Right cardiac atrium (tissue), 5 donors: ENCODE measurements at places on chromosomes 7 and 10. TPM values are rescaled to one million over a fixed set of nuclear protein-coding genes. Genes with fewer than 3 reads are reported as not detected.
A peak's percentile ranks its signal among the peaks of the same experiment; 100 is the strongest.

- DNase-seq = no peak
Measured at GRCh38 chr7:82841828-82842227, 320.9 kb downstream of the PCLO start.

DNA sequence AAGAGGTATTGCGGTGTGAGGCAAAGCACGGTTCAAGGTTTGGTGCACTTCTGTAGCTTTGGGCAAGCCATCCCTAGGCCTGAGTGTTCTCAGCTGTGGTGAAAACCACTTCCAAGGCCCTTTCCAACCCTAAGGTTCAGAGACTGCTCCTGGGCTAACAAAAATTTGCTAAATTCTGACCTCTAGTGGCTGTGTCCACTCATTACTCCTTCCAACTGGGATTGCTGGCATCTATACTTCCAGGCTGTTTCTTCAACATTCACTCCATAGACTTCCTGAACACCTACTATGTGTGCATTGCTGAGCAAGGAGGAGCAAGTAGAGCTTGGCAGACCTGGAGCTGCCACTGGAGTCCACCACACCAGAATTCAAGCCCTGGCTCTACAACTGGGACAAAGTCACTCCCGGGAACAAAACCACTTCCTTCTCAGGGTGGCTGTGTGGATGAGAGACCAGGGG lies 29.3 kb upstream of the SH3PXD2A start:
- no peak for DNase-seq

DNA sequence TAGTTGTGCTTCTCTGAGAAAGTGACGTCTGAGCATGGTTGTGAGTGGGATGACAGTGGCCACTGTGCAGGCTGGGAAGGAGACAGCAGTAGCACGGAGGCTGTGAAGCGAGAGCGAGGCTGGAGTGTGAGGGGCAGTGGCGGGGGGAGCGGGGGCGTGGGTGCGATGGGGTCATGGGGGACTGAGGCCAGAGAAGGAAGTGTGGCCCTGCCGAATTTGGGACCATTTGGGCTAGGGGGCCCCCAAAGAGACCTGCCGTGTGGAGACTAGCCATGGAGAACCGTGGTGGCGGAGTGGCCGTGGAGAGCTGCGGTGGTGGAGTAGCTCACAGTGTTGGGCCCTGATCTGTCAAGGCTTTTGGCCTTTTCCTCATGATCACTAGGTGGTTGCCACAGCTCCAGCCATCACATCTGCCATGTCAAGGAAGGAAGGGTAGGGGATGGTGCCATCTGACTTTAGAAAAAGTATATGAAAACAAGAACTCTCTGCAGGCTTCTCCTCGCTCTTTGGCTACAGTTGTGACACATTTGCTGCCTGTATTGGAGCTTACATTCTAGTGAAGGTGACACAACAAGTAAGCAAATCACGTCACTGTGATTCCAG lies 61.4 kb downstream of the MGMT start:
- no peak for DNase-seq

The PNLIP gene
- total RNA-seq = not detected

DNA sequence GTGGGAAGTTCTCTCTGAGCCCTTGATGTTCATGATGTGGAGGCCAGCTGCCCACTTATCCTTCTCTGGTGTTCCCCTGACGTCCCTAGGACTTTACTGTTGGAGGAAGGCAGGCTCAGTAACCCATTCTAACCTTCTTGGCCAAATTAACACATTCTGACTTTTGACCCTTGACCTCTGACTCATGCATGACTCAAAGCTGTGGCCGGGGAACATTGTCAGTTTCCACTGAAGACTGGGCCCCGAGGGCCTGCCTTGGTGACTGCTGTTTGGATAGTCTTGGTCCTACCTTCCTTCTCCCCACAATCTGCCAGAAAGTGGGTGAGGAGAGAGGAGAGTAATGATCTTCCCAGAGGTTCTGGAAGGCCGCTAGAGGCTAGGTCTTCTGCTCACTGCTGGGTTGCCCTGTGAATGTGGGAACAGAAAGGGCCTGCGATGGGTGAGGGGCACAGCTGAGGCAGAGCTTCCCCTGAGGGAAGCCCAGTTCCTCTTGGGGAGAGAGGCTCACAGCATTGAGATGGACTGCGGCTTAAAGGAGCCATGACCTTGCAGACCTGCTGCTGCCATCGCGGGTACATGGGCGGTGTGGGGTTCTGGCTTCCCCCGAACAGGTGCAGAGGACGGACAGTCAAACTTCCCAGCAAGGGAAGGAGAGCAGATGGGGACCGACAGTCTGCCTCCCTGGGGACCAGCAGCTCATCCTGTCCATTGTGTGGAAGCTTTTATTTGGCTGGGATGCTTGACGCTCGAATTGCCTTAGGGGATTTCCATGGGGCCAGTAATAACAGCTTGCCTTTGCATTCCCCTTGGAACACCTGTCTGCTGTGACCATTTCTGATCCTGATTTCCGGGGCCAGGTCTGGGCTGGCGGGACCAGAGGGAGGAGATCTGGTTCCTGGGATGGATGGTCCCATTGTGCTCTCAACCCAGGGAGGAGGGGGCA lies 43.8 kb downstream of the ADAMTS14 start:
- no peak for DNase-seq

- DNase-seq = peak; percentile 24
Measured at GRCh38 chr10:124911124-124912067, 30.5 kb upstream of the ZRANB1 start.

The PDCD4 gene
- 81.6 TPM for total RNA-seq

DNA sequence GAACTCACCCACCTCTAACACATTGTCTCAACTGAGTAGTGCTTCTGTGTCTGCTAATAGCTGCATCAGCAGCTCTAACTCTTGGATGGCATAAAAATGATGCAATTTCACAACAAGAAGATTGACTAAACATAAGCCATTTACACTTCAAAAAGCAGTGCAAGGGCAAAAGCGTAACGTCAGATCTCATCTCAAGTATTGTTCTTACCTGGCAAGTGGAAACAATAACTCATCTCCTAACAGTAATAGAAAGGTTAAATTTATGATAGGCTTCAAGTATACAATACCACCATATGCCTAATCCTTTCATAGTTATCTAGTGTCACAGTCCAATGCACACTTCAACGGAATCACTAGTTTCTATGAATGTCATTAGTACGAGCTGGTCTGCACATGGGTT lies 14.8 kb downstream of the TPK1 start:
- DNase-seq = no peak
